ENCODE measurements at places on chromosomes 6 and 20.

DNA sequence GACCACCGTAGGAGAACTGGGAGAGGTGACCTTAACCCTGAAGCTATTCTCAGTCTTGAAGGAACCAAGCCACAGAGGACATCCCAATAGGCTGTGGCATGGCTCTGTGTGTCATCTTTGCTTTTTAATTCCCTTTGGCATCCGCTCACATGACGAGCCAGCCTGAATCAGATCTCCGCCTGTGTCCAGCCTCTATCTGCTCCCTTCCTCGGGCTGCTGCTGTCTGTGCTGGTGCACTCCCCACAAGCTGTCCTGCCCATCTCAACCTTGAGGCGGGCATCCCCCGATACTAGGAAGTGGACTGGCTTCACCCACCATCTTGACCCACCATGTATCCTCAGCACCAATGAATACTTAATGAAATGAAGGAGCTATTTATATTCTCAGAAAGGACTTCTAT is 111.9 kb downstream of the SLC23A2 start:
- no peak for DNase-seq

- DNase-seq, result peak; percentile 88
Observed at GRCh38 chr20:44960103-44960852, at the start of gene TOMM34. Gene TOMM34 (minus strand): TSS chr20:44960397. CDS start chr20:44960333, 64 bp downstream.

DNA sequence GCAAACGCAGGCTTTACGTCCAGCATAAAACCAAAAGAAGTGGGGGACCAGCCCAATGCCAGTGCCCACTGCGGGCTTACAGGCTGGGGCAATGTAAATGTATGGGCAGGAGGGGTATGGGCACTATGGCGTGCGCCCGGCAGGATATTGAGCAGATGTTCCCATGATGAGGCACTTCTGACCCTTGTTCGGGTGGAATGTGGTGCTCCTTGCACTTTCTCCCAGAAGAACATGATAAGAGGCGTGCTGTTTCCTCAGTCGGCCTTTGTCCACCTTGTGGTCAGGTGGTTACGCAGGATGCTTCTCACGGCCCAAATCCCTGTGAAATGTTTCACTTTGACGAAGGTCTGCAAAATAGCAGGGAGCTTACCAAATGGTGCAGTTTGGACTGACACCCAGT is 4.8 kb upstream of the GPR31 start:
- no peak for DNase-seq

DNA sequence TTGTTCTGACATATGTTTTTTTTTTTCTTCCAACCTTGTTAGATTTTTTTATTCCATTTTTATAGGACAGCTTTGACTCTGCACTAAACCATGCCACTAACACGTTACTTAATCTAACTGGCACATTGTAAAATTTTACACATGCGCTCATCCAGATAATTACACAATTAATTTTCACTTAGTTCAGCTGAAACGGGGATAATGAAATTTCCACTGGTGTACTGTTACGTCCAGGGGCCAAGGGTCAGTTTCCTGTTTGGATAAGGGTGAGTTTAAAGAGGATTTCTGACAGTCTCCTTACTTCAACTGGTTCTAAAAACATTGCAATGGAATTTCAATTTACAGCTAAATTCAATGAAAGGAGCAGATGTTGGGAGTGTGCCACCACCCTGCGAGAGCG is 221.8 kb upstream of the CEP162 start:
- DNase-seq, result no peak

- no peak for DNase-seq
Observed at GRCh38 chr6:3321875-3322274, 63.1 kb downstream of the PSMG4 start.

- DNase-seq, result no peak
Observed at GRCh38 chr20:17698384-17698783, 1.4 kb upstream of the BANF2 start.

DNA sequence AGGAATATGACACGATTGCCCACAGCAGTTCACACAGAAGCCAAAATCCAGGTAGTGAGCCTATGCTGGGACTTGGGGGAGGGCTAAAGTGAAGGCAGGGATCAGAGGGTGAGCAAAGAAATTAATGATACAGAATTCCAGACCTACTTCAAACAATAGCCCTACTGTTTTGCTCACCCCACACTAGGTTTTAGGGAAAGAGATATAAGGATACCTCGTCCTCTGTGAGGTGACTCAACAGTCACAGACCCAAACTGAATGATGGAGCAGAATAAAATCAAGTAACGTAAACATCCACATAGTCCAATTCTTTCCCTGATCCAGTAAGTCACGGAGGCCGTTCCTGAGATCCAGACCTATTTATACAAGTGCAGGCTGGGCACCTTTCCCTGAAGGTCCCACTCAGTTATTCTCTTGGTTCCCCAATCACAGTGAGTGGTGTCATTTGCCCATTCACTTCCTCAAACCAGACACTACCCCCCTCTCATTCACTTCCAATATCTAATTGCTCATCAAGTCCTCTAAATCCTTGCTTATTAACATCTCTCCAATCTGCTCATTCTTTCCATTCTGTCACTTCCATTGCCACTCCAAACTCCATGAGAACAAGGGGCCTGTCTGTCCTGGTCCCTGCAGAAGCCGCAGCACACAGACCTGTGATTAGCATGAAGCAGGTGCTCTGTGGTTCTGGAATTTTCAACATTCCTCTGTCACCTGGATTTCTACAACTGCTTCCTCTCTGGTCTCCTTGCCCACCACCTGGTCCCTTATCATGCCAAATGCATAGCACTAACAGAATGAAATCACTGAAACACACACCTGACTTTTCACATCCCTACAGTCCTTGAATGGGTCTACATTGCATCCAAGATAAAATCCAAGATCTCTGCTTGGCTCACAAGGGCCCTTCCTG is 55.9 kb downstream of the ATXN1 start:
- no peak for DNase-seq

DNA sequence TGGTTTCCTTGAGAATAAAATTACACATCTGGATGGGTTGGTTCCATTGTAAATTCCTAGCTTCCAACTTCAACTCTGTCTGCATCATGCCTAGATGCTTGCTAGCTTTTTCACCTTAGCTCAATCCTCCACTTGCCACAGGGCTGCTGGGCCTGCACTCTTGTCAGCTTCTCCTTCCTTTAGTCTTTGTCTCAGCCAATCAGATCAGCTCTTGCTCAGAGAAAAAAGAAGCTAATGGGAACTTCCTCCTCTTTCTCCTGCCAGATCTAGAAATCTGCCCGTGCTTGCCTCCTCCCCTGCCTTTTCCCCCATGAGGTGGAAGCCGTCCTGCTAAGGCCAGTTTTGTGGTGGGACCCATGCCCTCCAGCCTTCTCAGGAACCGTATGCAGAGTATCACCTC is 18.5 kb downstream of the RAE1 start:
- DNase-seq, result no peak

- no peak for DNase-seq
Observed at GRCh38 chr6:75460681-75461080, 32.9 kb downstream of the FILIP1 start.

GRCh38 chr20:16397086-16397485 is 176.2 kb downstream of the KIF16B start:
- no peak for DNase-seq

- DNase-seq, result no peak
Observed at GRCh38 chr6:133187657-133188453, 53.3 kb upstream of the EYA4 start.

- no peak for DNase-seq
Observed at GRCh38 chr20:63490416-63490815, 8.5 kb downstream of the EEF1A2 start.

- no peak for DNase-seq
Observed at GRCh38 chr6:25537349-25538018, 114.5 kb upstream of the SCGN start.

DNA sequence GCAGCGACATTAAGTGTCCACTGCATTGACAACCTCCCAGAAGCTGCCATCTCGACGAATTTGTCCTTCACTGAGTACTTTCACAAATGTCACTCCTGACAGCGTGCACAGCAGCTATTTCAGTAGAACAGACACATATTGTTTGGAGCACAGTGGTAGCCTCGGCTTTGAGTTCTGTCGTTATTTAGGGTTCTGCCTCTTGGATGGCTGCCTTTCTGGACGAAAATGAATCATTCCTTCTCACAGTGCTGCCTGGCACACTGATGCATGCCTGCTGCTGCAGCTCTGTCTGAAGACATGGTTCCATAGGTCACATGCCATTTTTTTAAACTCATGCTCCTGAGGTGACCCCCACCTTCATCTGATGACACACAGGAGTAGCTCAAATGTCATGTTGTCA is 477.0 kb downstream of the C6orf118 start:
- DNase-seq, result no peak

- no peak for DNase-seq
Observed at GRCh38 chr6:1931817-1932216, 313.6 kb downstream of the GMDS start.

GRCh38 chr6:142647449-142648035 is 297.4 kb downstream of the HIVEP2 start:
- DNase-seq, result no peak

DNA sequence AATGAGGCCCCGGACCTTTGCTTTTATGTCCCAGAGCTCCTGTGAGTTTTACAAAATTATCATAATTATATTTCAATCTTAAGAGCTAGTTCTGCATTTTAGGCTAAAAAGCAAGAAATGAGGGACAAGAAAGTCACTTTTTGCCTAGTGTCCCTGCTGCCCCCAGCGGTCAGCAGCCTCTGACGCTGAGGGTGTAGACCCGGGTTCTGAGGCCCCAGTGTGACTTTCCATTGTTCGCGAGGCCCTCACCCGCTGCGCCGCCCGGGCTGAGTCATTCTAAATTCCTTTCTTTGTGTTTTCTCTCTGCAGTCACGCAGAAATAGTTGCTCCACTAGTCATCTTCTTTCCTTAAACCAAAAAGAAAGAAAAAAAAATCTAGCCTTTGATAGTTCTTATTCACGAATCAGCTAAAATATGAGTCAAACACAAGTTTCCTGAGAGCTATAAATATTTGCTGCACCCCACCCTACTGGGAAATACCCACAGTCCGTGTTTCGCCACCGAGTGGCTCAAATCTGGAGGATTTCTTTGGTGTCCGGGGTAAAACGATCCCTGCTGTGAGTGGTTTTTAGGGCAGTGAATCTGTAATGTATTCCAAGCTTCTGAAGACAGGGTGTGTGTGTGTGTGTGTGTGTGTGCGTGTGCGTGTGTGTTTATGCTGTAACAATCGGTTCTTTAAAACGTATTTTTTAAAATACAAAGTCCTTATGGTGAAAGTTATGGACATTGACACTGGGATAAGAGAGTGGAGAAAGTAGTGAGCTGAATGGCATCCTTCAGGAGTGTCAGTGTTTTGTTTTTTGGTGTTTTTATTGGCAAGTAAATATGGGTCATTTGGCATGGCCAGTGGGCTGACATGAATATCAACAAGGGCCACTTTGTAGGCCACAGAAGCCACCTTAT is 59.7 kb upstream of the EEF1A1 start:
- DNase-seq, result peak; percentile 39

DNA sequence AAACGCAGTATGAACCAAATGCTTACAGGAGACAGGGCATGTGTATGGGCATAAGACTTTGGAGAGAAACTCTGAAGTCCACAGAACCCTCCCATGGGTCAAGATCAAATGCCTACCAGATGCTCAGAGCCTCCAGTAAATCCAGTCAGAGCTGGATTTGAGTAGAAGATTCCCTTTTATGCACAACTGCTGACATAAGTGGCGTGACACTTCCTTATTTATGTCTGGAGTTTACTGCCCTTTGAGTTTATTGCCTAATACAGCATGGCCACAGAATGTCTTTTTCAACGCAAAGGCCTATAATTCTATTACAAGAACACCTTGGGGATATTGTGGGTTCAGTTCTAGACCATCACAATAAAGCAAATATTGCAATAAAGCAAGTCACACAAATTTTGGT is 220.0 kb upstream of the FOXQ1 start:
- no peak for DNase-seq

DNA sequence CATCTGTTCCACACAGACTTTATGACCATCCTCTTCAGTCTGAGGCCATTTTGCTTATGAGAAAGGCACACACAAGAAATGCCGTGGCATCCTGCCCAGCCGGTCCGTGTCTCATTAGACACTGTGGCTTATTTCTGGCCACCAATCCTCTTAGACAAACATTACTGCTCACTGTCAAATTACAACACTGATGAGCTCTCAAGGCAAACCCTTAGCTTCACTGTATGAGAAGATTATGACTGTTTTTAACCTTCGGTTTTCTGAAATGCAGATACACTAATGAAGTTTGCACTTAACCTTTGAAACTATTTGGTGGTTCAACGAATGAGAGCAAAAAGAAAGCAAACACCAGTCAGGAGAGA is 50.5 kb upstream of the DST start:
- DNase-seq, result no peak

GRCh38 chr6:23293653-23294052 is 724.3 kb downstream of the HDGFL1 start:
- no peak for DNase-seq

DNA sequence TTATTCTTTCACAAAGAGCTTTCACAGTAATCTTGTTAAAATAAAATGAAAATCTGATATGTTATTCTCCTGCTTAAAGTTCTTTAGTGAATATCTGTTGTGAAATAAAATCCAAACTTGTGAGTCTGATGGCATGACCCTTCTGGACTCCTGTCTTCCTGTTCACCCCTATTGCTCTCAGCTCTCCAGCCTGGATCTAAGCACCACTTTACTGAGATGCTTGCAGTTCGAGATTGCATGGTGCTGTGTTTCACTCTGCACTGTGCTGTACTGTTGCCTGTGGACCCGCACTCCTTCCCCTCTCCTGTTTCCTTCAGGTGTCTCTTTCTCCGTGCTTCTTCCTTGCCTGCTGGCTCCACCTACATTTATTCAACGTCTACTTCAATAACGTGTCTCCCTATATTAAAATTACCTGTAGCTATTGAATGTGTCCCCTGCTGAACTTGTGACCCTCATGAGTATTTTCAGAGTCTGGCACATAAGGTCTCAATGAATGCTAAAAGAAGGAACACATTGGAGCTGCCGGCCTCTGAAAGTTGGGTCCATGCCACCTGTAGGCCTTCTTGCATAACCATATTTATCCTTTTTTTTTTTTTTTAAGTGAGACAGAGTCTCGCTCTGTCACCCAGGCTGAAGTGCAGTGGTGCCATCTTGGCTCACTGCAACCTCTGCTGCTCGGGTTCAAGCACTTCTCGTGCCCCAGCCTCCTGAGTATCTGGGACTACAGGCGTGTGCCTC is 100.1 kb downstream of the ARID1B start:
- DNase-seq, result no peak

DNA sequence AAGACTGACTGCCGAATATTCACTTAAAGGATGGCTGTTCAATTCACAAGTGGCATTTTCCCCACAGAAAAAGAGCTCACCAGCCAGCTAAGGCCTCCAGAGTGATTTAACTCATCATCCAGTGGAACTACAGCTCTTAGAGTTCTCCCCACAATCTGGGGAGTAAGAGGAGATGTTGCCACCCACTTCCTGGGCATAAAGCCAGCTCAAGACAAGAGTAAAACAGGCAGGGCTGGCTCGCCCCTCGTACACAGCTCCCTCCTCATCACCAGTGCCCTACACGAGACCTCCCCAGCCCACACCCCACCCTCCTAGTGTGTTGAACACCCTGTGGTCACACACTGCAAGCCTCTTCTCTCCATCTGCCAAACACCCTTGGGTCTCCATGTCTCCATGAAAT is 47.2 kb upstream of the IPCEF1 start:
- no peak for DNase-seq

- DNase-seq, result no peak
Observed at GRCh38 chr6:107064579-107065065, 36.6 kb downstream of the MTRES1 start.

Data from activated T-helper 1 cell treated with anti-CD3 and anti-CD28 coated beads, Interleukin-2, amount 50 U/mL, for 16 hours (primary cell).